ENCODE measurements at places on chromosomes 7 and 10.

GRCh38 chr10:101283762-101284100, 54.5 kb upstream of the LBX1 start:
- H3K4me1 ChIP-seq: peaks cover 5% of the 10 kb centered on the region
- DNase-seq: no peak
- H3K27me3 ChIP-seq: peaks cover 40% of the 10 kb centered on the region
- no peaks in the 10 kb centered on the region for H3K36me3 ChIP-seq

DNA sequence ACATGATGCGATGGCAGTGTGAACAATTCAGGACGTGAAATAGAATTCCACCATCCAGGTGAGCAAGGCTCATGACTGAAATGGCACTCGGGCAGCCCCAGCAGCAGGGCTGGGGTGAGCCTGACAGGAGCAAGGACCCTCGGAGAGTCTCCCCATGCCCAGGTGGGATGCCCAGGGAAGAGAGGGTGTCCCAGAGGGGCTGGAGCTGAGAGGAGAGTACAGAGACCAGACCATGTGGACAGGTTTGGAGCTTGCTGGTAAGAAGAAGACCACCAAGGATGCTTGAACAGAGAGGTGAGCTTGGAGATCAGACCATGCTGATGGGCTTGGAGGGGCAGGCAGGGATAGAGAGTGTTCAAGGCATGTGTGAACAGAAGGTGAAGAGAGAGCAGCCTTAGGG, 83.3 kb downstream of the RAMP3 start:
- no peak overlapping the region for H3K27ac ChIP-seq
- no peak for DNase-seq

- DNase-seq: no peak
- no peaks in the 10 kb centered on the region for H3K27me3 ChIP-seq
- H3K4me3 ChIP-seq: no peak overlapping the region
- H3K4me1 ChIP-seq: no peaks in the 10 kb centered on the region
- peaks cover 9% of the 10 kb centered on the region for H3K36me3 ChIP-seq
Measured at GRCh38 chr10:99676426-99676825, 17.1 kb downstream of the ENTPD7 start.

DNA sequence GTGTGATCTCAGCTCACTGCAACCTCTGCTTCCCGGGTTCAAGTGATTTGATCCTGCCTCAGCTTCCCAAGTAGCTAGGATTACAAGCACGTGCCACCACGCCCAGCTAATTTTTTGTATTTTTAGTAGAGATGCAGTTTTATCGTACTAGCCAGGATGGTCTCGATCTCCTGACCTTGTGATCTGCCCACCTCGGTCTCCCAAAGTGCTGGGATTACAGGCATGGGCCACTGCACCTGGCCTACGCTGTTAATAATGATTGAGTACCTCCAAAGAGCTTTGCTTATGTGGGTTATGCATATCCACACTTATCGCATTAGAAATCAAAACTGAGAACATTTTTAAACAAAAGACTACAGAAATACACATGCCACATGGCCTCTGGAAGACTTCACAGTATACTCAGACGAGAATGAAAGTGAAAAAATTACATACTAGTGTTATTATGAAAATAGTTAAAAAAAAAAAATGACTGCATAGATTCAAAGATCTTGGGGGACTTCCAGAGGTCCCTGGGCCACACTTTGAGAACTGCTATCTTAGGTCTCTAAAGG, 25.4 kb downstream of the RPP38 start:
- peaks cover 27% of the 10 kb centered on the region for H3K36me3 ChIP-seq
- H3K27ac ChIP-seq: no peak overlapping the region
- no peak for DNase-seq

DNA sequence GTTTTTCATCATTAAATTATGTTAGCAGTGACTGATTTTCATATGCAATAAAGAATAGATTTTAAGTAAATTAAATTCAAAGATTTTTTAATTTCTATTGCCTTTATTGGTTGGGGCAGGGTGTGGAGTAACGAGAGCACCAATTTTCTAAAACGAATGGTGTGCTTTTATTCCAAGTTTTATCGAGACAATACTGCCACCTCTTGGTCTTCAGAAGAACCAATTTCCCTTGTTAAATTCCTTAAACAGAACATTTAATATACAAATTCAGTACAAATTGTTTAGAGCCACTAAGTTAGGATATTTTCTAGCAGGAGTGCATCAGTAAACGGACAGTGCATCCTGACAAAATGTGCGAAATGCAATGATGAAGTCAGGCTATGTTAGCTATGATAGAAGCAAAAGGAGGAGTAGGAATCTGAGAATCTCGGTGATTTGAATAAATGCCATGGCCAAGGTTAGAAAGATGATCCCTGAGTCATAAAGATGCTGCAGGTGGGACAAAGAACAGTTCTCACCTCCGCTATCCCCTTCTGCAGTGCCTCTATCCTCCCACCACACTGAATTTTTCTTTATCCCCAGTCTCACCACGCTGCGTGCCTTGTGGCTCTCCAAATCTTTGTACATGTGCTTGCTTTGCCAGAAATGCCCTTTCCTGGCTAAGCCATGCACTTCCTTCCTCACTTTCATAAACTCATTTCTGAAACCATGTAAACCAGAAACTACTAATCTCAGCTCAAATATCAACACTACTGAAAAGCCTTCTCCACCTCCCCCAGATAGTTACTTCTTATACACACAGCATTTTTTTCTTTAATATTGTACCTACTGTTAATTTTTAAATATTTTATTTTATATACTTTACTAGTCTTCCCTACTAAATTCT, 31.9 kb upstream of the AGBL3 start:
- H3K4me3 ChIP-seq: no peak overlapping the region
- H3K27ac ChIP-seq: no peak overlapping the region
- no peaks in the 10 kb centered on the region for H3K36me3 ChIP-seq
- H3K4me1 ChIP-seq: peaks cover 2% of the 10 kb centered on the region

- no peaks in the 10 kb centered on the region for H3K4me1 ChIP-seq
- no peaks in the 10 kb centered on the region for H3K36me3 ChIP-seq
- DNase-seq: no peak
- no peaks in the 10 kb centered on the region for H3K27me3 ChIP-seq
Measured at GRCh38 chr10:21369697-21370096, 155.8 kb downstream of the SKIDA1 start.

DNA sequence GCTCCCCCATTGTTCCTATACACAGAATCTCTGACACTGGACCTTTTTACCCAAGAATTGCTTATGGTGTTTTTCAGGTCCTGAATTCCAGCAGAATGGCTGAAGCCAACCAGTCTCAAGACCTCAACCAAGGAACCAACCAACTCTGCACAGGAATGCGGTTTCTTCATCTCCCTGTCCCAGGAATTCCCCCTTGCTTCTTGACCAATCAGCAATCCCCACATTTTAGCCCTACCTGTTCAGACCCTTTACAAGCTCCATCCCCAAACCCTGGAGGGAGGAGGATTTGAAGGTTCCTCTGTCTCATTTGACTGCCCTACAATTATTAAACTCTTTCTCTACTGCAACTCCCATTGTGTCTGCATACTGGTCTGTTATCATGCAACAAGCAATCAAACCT, 35.5 kb downstream of the HIBADH start:
- H3K4me3 ChIP-seq: no peak overlapping the region
- H3K27me3 ChIP-seq: no peaks in the 10 kb centered on the region
- H3K36me3 ChIP-seq: no peaks in the 10 kb centered on the region
- no peak overlapping the region for H3K27ac ChIP-seq

GRCh38 chr10:114408968-114409444, 4.7 kb upstream of the AFAP1L2 start:
- H3K4me1 ChIP-seq: no peaks in the 10 kb centered on the region
- H3K27ac ChIP-seq: no peak overlapping the region
- H3K36me3 ChIP-seq: no peaks in the 10 kb centered on the region
- H3K27me3 ChIP-seq: peaks cover 15% of the 10 kb centered on the region
- DNase-seq: no peak

DNA sequence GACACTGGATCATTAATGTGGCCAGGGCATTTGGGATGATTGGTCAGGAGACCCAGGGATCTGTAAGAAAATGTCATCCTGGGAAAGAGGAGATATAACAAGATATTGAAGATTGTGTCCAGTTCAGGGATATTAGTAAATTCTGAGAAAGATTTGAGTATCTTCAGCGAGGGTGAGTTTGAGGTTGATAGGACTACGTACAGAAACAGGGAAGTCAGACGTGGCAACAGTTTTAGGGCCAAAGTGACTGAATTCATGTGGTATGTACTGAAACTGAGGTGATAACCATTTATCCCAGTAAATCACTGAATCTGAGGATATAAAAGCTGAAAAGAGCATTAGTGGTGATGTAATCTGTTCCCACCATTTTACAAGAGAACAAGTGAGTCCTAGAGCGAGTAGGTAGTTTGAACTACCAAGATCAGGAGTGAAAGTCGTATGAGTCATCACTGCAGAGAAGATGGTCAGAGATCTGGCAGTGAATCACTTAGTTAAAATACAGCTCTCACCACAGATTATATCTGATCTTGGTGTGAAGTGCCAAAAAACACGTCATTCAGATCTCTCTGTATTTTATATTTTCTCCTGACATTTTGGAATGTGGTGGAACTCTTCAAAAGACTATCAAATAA, 220.5 kb downstream of the CDK14 start:
- no peaks in the 10 kb centered on the region for H3K27me3 ChIP-seq
- H3K27ac ChIP-seq: no peak overlapping the region
- H3K36me3 ChIP-seq: no peaks in the 10 kb centered on the region
- no peak for DNase-seq

DNA sequence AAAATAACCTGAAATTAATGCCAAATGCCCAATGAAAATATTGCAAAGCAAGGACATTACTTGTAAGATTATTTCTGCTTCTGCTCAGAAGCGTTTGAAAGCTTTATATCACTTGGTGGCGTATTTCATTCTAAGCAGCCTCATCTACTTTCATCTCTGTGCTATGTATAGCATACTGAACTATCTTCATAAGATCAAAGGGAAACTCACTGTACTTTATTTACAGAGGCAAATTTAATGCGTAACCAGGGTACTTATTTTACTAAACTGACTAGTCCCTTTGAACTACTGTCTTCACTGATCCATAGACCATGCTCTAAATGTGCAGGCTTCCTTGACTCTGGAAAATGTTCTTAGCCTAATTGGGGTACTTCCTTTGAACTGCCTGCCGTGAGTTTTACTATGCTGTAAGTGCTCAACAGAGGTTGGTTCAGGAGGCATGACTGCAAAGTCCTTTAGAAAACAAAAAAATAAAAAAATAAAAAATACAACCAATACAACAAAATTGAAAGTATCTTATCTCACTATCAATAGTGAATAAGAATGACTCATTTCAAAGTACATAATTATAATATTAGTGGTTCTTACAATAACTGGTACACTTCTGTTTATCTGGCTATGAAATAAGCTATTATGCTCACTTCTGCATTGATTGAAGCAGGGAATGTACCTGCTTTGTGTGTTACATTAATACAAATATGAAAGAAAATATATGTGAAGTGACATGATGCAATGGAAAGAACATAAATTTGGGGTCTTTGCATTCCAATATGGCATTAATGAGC, 41.0 kb upstream of the TSPAN12 start:
- no peaks in the 10 kb centered on the region for H3K4me1 ChIP-seq
- no peak for DNase-seq
- no peaks in the 10 kb centered on the region for H3K36me3 ChIP-seq
- no peak overlapping the region for H3K4me3 ChIP-seq
- no peak overlapping the region for H3K27ac ChIP-seq

DNA sequence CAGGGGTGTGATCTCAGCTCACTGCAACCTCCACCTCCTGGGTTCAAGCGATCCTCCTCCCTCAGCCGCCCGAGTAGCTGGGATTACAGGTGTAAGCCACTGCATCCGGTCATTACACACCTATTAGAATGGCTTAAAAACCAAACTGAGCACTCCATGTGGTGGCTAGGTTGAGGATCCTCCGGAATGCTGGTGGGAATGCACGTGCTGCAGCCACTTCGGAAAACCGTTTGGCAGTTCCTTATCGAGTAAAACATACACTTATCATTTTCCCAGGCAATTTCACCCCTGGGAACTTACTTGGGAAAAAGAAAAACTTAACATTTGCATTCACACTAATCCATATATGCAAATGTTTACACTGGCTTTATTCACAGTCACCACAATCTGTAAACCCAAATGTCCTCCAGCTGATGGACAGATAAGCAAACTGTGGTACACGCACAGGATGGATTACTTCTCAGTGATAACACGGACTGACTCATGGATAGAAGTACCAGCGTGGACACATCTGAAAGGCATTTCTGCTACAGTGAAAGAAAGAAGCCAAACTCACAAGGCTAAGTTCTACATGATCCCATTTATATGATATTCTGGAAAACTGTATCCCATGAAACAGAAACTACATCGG, 20.4 kb downstream of the RFC2 start:
- peaks cover 43% of the 10 kb centered on the region for H3K36me3 ChIP-seq
- H3K4me1 ChIP-seq: no peaks in the 10 kb centered on the region
- H3K27me3 ChIP-seq: no peaks in the 10 kb centered on the region
- H3K4me3 ChIP-seq: no peak overlapping the region
- no peak for DNase-seq

- H3K36me3 ChIP-seq: no peaks in the 10 kb centered on the region
- H3K27me3 ChIP-seq: peaks cover 5% of the 10 kb centered on the region
Measured at GRCh38 chr10:15453926-15454325, 82.8 kb upstream of the FAM171A1 start.

GRCh38 chr7:116710764-116711452, 38.9 kb downstream of the MET start:
- H3K27me3 ChIP-seq: no peaks in the 10 kb centered on the region
- no peak overlapping the region for H3K4me3 ChIP-seq
- no peak overlapping the region for H3K27ac ChIP-seq
- H3K36me3 ChIP-seq: no peaks in the 10 kb centered on the region
- DNase-seq: no peak

DNA sequence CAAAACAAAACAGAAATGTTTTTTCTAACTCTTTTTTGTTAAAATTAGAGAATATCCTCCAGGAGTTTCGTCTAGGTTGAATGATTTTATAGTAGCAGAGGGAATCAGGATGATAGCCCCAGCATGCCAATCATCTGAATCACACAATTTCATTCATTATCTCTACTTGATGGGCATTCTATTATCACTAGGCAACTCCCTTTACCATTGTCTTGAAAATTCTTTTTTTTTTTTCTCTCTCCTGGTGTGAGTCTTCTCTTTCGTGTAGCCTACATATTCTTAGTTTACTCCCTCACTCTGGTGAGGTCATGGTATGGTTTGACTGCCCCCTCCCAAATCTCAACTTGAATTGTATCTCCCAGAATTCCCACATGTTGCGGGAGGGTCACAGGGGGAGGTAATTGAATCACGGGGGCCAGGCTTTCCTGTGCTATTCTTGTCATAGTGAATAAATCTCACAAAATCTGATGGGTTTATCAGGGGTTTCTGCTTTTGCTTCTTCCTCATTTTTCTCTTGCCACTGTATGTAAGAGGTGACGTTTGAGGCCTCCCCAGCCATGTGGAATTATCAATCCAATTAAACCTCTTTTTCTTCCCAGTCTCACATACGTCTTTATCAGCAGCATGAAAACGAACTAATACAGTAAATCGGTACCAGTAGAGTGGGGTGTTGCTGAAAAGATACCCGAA, 105.0 kb downstream of the OTUD1 start:
- H3K4me3 ChIP-seq: no peak overlapping the region
- no peaks in the 10 kb centered on the region for H3K4me1 ChIP-seq
- no peaks in the 10 kb centered on the region for H3K27me3 ChIP-seq
- H3K36me3 ChIP-seq: no peaks in the 10 kb centered on the region
- H3K27ac ChIP-seq: no peak overlapping the region
- DNase-seq: no peak

- no peak overlapping the region for H3K4me3 ChIP-seq
- no peaks in the 10 kb centered on the region for H3K27me3 ChIP-seq
- DNase-seq: no peak
Measured at GRCh38 chr10:88374392-88375175, 208.5 kb downstream of the RNLS start.

Measured in effector memory CD4-positive, alpha-beta T cell (primary cell).